ENCODE measurements at places on chromosomes 11 and 22.
A peak's percentile ranks its signal among the peaks of the same experiment; 100 is the strongest.

DNA sequence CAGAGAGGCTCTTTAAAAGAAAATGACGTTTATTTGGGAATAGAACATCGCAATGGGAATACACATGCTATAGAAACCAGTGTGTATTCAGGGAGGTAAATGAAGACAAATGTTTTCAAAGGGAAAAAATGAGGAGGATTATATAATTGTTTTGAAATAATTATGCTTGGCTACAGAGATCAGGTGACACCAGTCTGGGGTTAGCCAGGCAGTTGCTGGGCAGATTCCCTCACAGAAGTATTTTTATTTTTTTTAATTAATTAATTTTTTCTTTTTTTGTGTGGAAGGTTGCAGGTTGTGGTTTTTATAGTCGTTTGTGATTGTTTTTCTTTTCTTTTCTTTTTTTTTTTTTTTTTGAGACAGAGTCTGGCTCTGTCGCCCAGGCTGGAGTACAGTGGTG, 5.6 kb upstream of the STARD10 start:
- DNase-seq: no peak

GRCh38 chr11:27358296-27358695, 4.7 kb downstream of the CCDC34 start:
- no peak for DNase-seq

DNA sequence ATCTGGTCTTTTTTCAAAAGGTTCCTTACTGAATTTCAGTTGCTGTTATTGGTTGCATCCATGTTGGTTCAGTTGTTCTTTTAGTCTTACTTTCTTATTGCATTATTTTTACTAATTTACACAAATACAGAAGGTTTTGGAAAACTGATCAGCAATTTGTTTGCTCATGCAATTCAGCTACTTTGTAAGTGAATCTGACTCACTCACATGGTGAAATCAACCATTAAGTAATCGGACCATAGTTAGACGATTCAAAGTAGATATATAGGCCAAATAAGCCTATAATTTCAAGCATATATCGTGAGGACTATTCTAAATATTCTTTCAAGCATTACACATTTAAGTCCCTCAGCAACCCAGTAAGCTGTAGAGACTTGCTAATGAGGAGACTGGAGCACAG, 41.7 kb downstream of the CCDC83 start:
- no peak for DNase-seq

DNA sequence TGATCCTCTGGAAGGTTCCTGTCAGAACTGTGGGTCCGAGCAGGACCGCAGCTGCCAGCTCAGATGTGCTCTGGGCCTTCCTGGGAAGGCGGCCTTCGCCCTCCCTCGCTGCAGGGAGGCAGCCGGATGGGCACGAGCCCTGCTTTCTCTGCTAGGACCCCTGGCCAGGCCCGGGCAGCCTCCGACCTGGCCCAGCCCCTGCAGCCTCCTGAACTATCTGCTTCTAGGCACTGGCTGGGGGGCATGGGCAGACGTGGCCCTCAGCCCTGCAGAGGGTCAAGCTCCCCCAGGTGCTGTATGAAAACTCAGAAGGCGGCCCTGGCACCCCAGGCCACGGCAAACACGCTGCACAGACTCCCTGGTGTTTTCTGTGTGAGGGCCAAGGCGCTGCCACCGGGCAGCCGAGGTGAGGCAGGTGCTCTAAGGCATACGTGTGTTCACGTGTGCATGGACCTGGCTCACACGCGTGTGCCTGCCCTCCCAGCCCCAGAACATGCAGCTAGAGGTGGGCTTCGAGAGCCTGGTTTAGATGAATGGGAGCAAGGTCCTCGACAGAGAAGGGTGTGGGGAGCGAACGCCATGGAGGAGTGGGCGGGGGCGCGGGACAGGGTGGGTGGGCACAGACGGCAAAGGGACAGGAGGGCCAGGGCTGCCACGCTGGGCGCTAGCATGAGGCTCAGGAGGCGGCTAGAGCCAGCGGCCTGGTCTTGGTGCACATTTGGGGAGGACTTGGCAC, 4.3 kb downstream of the LRFN4 start:
- no peak for DNase-seq

DNA sequence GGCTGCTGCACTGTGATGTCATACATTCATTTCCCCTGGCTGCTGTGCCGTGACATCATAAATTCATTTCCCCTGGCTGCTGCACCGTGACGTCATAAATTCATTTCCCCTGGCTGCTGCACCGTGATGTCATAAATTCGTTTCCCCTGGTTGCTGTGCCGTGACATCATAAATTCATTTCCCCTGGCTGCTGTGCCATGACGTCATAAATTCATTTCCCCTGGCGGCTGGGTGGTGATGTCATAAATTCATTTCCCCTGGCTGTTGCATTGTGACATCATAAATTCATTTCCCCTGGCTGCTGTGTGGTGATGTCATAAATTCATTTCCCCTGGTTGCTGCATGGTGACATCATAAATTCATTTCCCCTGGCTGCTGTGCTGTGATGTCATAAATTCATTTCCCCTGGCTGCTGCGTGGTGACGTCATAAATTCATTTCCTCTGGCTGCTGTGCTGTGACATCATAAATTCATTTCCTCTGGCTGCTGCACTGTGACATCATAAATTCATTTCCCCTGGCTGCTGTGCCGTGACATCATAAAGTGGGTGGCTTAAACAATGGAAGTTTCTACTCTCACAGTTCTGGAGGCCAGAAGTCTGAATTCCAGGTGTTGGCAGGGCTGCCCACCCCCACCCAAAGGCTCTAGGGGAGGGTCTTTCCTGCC, 301.1 kb downstream of the SHANK2 start:
- no peak for DNase-seq

DNA sequence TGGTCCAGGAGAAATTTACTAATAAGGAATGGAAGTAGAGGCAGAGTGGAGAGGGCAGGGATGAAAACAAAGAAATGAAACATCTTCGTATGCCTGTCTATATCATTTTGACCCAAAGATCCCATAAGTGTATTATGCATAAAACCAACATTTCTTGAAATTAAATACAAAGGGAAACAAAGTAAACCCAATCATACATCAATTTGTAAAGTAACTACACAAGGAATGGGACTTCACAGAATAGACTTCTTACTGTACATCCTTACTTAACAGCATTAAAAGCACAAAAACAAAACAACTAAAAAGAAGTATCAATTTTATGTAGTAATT, 253.6 kb upstream of the CCDC179 start:
- no peak for DNase-seq

- DNase-seq: no peak
These were observed 170.9 kb downstream of the SPON1 start for GRCh38 chr11:14133381-14133780.

GRCh38 chr11:31060880-31061279, 308.7 kb downstream of the DCDC1 start:
- peak; percentile 1 for DNase-seq

GRCh38 chr11:69703768-69704507, at the start of gene FGF19:
Gene FGF19 (minus strand): TSS chr11:69704022. CDS start chr11:69703876, 146 bp downstream.
- DNase-seq: no peak

GRCh38 chr11:101034076-101034475, 95.5 kb downstream of the PGR start:
- DNase-seq: peak; percentile 83

DNA sequence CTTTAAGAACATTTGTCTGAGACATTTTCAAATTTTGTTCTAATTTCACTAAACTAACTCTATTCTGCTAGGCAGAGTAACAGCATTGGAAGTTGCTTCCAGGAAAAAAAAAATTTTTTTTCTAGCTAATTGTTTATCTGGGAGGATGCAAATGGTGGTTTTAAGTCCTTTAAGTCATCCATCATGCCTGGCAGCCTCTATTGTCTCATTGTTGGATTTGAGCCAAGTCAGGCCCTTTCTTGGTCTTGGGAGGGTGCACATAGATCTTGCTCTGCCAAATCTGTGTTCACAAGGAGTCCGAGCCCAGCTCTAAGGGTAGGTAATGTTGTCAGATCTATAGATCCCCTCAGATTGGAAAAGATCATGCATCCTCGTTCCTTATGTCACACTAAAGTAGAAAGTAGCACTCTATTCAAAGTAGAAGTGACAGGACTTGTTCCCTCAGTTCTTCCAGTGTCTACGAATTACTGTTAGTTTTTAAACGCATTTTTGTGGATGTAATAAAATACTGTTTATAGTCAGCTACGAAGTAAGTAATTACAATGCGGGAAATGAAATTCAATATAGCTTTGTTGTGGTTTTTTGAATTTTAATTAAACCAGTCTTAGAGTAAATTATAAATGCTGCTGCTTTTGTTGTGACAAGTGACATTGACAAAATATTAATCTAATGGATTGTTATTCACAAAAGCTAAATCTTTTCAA, 166.0 kb upstream of the RASSF10 start:
- DNase-seq: peak; percentile 83

- peak; percentile 90 for DNase-seq
These were observed 27.7 kb downstream of the RTN4R start for GRCh38 chr22:20240447-20240764.

GRCh38 chr22:28937206-28938025, 54.0 kb downstream of the ZNRF3 start:
- DNase-seq: no peak

DNA sequence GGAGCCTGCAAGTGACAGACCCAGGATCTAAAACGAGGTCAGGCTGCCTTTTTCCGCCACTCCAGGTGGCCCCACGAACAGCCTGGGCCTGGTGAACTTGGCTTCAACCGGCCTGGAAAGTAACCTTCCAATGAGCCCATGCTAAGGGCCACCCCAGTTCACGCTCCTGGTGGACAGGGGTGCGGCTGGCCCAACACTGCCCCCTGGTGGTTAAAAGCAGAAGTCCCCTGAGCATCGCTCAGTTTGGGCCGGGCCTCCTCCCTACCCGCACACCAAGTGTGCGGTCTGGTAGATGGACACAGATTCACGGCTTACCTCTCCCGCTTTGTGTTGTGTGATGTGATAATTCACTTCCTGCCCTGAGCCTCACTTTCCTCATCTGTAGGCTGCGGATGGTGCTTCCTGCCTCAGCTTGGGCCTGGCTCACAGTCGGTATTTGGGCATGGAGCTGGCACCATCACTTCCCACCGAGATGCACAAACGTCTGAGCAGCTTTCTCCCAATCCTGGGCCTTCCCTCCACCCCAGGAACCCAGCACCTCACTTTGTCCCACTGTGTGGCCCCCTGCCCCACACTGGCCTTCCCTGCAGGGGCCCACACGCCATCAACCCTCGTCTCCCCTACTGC, 13.7 kb upstream of the SEC14L3 start:
- peak; percentile 51 for DNase-seq

GRCh38 chr11:34706709-34707461, 86.0 kb downstream of the EHF start:
- no peak for DNase-seq

GRCh38 chr11:33906484-33907186, 14.8 kb upstream of the LMO2 start:
- no peak for DNase-seq

- DNase-seq: peak; percentile 86
These were observed 12.4 kb upstream of the DSCAML1 start for GRCh38 chr11:117809236-117810055.

DNA sequence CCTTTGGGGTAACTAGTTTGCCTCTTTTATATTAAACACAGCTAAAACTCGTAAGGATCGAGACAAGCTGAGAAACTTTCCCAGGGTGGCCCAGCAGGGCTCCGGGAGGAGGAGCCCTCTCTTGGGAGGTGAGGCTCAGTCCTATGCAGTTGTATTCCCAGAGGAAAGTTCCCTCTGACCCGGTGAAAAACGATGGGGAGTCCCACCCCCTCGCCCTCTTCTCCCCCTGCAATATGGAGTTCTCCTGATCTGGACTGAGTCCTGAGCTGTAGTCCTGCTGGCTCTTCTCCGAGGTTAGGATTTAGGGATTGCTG, 1.3 kb downstream of the NTM start:
- no peak for DNase-seq

- DNase-seq: no peak
These were observed 4.7 kb downstream of the TANGO2 start for GRCh38 chr22:20025401-20026203.

DNA sequence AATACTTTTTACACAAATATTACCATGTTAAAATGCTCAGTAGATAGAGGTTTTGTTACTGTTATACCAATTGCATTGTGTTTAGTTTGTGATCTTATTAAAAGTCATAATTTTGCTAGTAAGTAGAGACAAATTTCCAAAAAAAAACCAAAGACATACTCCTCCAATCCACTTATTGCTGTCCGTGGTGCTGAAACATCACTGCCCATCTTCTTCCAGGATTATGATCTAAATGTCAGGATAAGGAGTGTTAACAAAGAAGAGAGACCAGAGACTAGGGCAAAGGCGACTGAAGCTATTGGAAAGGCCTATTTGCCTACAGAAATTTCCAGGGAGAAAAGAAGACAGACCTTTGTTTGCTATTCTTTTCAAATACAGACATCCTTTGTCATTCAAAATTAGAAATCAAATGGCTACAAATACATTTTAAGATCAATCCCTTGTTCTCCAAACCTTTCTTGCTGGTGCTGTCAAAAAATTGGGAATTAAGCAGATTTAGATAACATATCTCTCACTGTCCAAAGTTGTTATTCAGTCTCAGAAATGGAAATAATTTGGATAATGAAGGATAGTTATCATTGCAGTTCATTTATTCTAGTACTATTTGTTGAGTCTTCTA, 199.7 kb downstream of the C11orf91 start:
- peak; percentile 83 for DNase-seq

DNA sequence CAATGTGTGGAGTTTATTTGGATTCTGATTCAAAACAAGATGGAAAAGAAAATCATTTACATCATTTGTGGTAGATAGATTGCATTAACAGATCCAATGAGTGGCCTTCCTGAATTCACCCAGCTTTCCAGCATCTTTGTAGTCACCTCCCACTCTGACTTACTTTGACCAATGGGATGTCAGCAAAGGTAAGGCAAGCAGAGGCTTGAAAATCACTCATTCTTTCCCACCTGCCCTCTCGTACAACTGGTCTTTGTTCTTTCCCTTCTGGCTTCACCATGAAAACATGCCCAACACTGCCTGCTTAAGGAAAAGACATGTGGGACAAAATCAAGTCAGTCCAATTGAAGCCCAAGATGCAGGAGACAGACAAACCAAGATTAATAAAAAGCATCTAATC, 202.1 kb downstream of the TTC28 start:
- DNase-seq: no peak

GRCh38 chr11:128095466-128095981, 491.8 kb downstream of the ETS1 start:
- DNase-seq: no peak

DNA sequence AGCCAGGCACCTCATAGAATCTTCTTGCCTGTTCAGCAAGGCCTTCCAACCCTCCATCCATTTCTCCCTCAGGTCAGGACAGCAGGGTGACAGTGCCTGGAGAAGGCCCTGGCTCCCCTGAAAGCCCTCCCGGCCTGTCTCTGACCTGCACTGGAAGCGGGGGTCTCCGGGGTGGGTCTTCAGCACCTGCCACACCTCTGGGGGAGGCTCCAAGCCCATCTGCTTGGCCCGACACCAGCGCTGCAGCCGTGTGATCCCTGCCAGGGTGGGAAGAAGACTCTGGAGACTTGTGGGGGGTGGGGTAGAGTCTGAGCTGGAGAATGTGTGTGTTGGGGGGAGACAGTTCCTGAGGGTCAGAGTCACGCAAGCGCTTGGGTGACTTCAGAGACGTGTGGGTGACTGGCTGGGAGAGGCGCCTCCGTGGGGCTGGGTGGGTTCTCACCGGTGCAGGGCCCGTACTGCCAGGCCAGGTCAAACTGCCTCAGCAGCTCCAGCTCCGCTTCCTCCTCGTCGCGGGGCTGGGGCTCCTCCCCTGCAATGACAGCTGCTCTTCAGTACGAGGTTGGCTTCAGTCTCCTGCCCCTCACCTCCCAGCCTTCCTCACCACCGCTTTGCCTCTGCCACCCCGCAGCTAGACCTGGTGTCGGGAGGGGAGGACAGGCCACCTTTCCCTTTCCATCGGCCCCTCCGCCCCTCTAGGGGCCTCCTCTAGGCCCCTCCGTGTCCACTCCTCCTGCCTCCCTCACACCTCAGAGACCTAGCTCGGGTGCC, 615 bp downstream of the POLD4 start:
- DNase-seq: no peak
